ENCODE measurements at places on chromosomes 1 and 21.

DNA sequence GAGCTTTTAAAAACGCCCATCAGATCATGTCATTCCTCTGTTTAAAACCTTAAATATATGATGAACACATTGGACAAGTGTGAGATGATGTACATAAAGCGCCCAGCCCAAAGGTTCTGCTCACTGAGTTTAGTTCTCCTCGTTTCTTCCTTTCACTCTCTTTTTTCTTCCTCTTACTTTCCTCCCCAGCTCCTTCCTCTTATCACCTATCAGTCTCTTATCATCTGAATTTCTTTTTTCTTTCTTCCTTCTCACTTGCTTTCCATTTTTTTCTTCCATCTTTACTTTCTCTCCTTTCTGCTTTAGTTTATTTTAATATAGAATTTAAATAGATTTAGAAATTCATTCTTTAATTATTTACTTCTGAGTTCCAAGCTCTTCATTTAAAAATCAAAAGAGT lies 17.8 kb upstream of the POGZ start:
- no peak for DNase-seq

DNA sequence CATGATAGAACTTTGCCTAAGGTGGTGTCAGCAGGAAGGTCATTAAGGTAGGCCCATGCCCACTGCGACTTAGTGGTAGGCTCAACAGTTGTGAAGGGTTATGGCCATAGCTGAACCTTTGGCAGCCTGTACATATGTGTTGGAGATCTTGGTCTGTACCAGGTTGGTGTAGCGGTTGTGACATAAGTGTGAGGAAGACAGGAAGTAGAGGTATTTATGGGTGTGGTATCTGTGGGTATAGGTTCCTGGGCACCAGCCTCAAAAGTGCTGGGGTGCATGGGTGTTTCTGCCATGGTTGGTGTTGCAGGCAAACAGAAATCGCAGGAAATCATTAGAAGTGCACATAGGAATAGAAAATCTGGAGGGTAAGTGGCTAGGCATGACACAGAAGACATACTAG lies 18.6 kb upstream of the LRIF1 start:
- no peak for DNase-seq

DNA sequence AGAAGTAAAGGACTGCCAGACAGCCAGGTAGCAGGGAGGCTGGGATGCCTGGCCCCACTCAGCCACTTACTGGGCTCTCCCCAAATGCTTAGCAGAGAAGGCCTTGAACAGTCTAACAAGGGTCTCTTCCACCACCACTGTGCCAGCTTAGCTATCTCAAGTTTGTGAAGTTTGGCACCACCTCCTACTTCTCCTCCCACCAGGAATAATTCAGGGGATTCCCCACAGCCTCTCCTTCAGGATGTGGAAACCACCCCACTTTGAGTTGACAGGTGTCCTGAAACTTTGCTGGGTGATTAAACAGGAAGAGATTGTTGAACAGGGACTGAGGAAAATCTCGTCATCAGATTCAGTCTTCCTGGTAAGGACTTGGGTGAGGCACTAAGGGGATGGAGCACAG lies 59.4 kb upstream of the ATP1B1 start:
- DNase-seq = no peak

DNA sequence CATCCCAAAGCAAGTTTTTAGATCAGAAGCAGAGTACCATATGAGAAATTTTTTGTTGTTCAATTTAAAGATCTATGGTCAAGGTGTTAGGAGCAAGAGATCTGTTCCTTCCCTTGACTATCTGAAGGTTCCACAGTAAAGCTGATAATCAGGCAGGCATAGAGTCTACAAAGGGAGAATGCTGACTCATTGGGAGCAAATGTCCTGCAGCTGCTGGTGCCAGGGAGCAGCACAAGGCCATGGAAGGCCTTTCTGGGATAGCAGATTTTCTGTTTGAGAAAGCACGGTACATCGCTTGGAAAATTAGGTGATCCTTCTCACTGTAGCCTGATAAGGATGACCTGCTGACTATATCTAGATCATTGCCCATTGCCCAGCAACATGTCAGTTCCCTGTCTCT lies 210.1 kb upstream of the C1orf87 start:
- peak; percentile 14 for DNase-seq

DNA sequence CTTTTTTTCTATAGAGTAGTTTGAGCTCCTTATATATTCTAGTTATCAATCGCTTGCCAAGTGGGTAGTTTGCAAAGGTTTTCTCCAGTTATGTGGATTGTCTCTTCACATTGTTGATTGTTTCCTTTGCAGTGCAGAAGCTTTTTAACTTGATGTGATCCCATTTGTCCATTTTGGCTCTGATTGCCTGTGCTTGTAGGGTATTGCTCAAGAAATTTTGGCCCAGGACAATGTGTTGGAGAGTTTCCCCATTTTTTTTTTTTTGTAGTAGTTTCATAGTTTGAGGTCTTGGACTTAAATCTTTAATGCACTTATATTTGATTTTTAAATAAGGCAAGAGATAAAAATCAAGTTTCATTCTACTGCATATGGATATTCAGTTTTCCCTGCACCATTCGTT lies 774.8 kb upstream of the ADAMTS5 start:
- DNase-seq = no peak

GRCh38 chr1:8078176-8078671 lies 52.1 kb upstream of the ERRFI1 start:
- DNase-seq = peak; percentile 90

GRCh38 chr1:219359126-219359525 lies 185.4 kb downstream of the LYPLAL1 start:
- no peak for DNase-seq

DNA sequence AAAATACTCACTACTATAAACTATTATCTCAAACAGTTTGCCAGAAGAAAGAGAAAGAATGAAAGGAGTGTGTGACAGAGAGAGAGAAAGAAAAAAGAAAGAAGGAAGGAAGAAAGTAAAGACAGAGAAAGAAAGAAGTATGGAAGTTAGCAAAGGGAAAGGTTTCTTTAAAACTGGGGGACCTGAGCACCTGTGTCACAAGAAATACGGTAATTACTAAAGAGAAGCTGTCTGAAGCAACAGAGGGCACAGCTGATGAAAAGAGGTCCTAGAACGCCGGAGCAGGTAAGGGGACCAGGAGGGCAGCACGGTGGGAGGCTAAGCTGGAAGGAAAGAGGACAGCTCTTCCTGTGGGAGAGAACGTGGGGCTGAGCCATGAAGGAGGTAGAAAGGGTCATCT lies 163.6 kb downstream of the DSCAM start:
- no peak for DNase-seq

- DNase-seq = no peak
Measured at GRCh38 chr1:53616511-53616910, 122.5 kb downstream of the GLIS1 start.

DNA sequence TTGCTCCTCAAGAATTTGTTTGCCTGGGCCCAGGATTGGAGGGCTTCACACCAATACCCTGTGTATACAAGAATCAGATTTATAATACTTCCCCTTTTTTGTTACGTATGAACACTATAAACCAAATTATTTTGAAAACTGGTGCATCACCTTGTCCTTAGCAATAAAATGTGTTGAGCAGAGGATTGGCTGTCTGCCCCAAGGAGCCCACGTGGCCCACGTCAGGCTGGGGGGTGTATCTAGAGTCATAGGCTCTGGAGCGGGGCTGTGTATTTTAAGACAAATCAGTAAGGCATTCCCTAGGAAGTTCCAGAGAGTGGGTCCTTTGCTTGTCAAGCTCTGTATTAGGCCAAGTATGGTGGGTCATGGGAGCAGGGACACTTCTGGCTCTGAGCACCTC lies 2.0 kb upstream of the ST3GAL3 start:
- no peak for DNase-seq

- no peak for DNase-seq
Measured at GRCh38 chr1:244205171-244205570, 154.1 kb downstream of the ZBTB18 start.

DNA sequence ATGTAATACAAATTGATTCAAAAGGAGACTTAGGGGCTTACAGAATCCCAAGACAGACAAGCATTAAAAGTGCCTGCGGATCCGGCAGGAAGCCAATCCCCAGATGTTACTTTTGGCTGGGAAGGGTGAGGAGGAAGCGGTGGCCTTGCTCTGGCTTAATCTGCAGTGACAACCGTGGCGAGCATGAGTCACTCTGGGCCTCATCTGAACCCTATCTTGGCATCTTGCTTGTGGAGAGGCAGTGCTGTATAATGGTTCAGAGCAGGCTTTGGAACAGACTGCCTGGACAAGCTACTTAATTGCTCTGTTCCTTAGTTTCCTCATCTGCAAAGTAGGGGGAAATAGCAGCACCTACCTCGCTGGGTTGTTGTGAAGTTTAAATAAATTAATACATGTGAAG lies 74.1 kb downstream of the XCL2 start:
- DNase-seq = peak; percentile 87

DNA sequence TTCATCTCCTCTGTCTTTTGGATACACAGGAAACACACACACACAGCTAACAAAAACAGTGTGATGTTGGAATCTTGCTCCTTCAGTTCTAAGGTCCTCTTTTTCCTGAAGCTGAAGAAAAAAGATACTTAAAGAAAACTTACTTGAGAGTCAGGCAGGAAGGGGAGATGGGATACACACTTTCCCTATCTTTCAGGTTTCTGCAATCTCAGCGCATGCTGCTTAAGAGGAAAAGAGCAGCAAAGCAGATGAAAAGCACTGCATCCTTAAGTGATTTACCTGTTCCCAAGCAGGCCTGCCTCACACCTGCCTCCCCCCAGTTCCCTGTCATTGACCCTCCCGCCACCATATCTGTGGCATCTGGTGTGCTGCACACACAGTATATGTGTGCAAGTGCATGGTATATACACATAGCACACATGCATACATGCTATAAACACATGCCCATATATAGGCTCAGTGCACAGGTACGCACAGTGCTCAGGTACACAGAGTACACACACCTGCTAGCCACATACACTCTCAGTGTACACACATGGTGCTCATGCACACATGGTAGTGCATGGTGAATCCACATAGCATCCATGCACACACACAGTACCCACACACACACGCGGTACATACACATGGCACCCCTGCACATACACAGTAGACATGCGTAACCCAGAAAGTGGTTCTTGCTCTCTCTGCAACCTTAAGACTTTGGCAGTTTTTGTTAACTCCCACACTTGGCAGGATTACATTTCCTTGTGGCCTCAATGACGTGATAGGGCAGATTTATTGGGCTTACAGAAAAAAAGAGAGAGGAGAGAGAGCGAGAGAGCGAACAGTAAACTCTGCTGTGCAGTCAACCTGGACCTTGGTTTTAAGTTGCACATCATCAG lies 166.9 kb downstream of the TOMM20 start:
- peak; percentile 94 for DNase-seq

All from astrocyte of the spinal cord (primary cell).